Thoracic aorta endothelial cell (primary cell): ENCODE measurements at places on chromosomes 12 and 14. TPM values are rescaled to one million over a fixed set of nuclear protein-coding genes. Genes with fewer than 3 reads are reported as not detected.

IFNG gene
- total RNA-seq = not detected in 2 replicates

KRT73 gene
- total RNA-seq = not detected in 2 replicates

C2CD5 gene
- total RNA-seq = 33.4 and 39.6 TPM in 2 replicates

ARMH4 gene
- total RNA-seq = 1.4 and 1.9 TPM in 2 replicates

NGB gene
- not detected in 2 replicates for total RNA-seq

STXBP6 gene
- 0.14 TPM in 1 of 2 replicates, not detected in the other for total RNA-seq

WIF1 gene
- total RNA-seq = not detected in 2 replicates

GALNT6 gene
- total RNA-seq = 58.3 and 72.1 TPM in 2 replicates

NAP1L1 gene
- 550 and 687 TPM in 2 replicates for total RNA-seq

ADIPOR2 gene
- total RNA-seq = 45.5 and 63.9 TPM in 2 replicates

PLEKHG7 gene
- not detected in 2 replicates for total RNA-seq

OR4E2 gene
- not detected in 2 replicates for total RNA-seq

RTN1 gene
- 0.93 and 1.1 TPM in 2 replicates for total RNA-seq

CDH24 gene
- 8.9 and 9.8 TPM in 2 replicates for total RNA-seq

FAM181A gene
- not detected in 2 replicates for total RNA-seq

SLC39A5 gene
- not detected in 2 replicates for total RNA-seq

TUNAR gene
- not detected in 2 replicates for total RNA-seq

MYF5 gene
- total RNA-seq = not detected in 2 replicates

ADAM21 gene
- 0.36 and 0.40 TPM in 2 replicates for total RNA-seq

KCNK13 gene
- total RNA-seq = 0.07 TPM in 1 of 2 replicates, not detected in the other

PIANP gene
- total RNA-seq = 0.13 TPM in 1 of 2 replicates, not detected in the other

ESRRB gene
- under 0.01 TPM in 1 of 2 replicates, not detected in the other for total RNA-seq

TAS2R20 gene
- total RNA-seq = 7.2 and 8.6 TPM in 2 replicates

ERBB3 gene
- total RNA-seq = 0.43 TPM in 1 of 2 replicates, not detected in the other

PABPN1 gene
- 71.1 and 81.7 TPM in 2 replicates for total RNA-seq

CYP46A1 gene
- total RNA-seq = under 0.01 and 0.14 TPM in 2 replicates

ZC2HC1C gene
- 1.1 and 2.0 TPM in 2 replicates for total RNA-seq

GALNT4 gene
- 26.1 and 27.8 TPM in 2 replicates for total RNA-seq

SRRM4 gene
- not detected in 2 replicates for total RNA-seq

FOXN4 gene
- total RNA-seq = not detected in 2 replicates

MRPL42 gene
- total RNA-seq = 87.1 and 108 TPM in 2 replicates

ACVRL1 gene
- 291 and 422 TPM in 2 replicates for total RNA-seq

PLBD2 gene
- 22.2 and 27.4 TPM in 2 replicates for total RNA-seq

PTMS gene
- total RNA-seq = 98.0 and 103 TPM in 2 replicates

TBX5 gene
- not detected in 2 replicates for total RNA-seq

FGD4 gene
- total RNA-seq = 44.4 and 59.5 TPM in 2 replicates

AKAP5 gene
- 0.50 and 0.53 TPM in 2 replicates for total RNA-seq

CTDSP2 gene
- total RNA-seq = 92.4 and 110 TPM in 2 replicates

KLRB1 gene
- total RNA-seq = not detected in 2 replicates

CCNK gene
- 43.5 and 44.8 TPM in 2 replicates for total RNA-seq

NELL2 gene
- total RNA-seq = 0.13 and 1.4 TPM in 2 replicates

GLI1 gene
- total RNA-seq = 0.07 TPM in 1 of 2 replicates, not detected in the other

RND1 gene
- 0.57 and 1.5 TPM in 2 replicates for total RNA-seq

KNTC1 gene
- 69.3 and 82.3 TPM in 2 replicates for total RNA-seq
